ENCODE measurements at places on chromosomes 11 and 22.
A peak's percentile ranks its signal among the peaks of the same experiment; 100 is the strongest.

DNA sequence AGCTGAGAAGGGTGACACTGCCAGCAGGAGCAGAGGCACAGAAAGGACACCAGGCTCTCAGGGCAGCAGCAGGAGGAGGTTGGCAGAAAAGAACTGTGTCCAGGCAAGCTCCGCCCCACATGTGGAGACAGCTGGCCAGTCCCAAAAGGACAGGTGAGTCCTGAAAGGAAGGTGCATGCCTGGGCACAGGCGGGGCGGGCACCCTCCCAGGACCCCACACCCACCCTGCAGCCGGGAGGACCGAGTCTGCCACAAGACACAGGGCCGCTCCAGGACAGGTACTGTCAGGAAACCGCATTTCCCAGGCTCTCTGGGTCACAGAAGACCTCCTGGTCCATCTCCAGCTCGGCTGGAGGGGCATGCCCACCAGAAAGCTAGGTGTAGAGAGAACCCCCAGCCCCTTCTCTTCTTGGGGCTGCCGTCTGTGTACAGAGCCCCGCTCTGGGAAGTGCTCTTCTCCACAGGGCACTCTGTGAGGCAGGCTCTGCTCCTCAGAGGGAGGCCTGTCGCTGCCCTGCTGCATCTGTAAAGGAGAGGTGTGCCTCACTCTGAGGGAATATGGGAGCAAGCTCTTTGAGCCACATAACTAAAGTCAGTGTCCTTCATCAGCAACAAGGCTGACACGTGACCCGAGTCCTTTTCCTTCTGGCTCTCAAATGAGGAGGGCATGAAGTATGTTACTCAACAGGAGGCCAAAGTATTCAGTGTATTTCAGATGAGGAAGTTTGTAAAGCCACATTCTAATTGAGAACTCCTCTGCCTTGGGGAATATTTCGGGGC is 50.5 kb downstream of the CLTCL1 start:
- DNase-seq: no peak

- DNase-seq: no peak
Observed at GRCh38 chr22:42243802-42244060, 26.7 kb downstream of the TCF20 start.

DNA sequence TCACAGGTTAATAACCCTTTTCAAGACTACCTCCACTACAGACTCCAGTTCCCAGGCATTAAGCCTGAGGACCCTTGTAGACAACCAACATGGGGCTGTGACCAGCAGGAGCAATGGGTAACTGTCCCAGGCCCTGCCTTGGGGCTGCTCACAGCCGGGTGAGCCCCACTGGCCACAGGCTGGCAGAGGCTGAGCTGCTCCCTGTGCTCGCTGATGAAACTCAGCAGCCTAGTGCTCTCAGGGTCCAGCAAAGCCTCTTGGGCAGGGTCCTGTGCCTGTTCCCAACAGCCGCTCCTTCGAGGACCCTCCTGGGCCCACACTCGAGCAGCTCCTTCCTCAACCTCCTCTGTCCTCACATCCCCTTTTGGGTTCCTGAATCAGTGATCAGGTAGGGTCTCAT is 99.8 kb downstream of the VPREB1 start:
- DNase-seq: no peak

GRCh38 chr11:34002420-34002819 is 49.1 kb upstream of the CAPRIN1 start:
- no peak for DNase-seq

- DNase-seq: no peak
Observed at GRCh38 chr11:133618544-133618943, 86.2 kb upstream of the OPCML start.

DNA sequence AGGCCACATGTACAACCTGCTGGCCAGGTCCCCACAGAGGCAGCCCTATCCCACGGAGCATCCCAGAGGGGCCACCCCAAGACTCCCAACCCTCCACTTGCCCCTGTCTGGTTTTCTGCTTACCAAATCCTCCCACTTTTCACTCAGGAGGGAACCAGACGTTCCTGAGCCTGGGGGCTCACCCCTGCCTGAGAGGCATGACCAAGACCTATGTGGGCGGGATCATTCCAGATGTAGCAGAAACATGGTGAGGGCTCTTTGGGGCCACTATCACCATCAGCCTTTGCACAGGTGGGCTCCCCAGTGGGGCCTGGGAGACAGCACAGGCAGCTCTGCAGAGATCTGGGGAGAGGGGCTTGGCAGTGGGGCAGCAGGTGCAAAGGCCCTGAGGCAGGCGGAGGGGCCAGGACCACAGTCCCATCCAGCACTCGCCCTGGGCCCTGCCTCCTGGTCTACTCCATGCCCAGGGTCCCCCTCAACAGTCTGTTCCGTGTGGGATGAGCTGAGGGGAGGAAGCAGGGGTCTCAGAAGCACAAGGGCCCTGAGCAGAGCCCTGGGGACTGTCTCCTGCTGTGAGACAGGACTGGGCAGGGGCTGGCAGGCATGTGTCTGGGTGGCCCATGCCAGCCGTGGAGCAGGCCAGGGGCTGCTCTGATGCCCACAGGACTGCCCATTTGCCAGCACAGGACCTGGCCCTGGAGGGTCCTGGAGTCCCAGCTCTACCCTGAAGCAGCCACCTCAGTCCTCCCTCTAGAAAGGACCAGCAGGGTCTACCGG is 9.4 kb downstream of the PIM3 start:
- no peak for DNase-seq

DNA sequence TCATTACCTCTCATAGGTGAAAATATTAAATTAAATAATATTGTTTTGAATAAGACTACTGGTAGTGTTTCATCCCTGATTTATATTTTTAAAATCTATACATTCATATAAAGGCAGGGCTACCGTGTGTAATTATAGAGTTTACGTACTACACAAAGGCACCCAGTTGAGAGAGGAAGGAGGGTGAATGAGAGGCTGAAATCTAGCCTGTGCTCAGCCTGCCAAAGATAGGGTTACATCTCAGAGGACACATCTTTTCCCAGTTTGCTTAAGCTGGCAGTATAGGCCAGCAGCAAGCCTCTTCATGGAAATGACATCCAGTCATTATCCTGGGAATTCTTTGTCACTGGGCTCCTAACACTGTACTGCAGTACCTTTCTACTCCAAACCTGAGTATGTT is 7.5 kb upstream of the B3GNT6 start:
- DNase-seq: no peak

DNA sequence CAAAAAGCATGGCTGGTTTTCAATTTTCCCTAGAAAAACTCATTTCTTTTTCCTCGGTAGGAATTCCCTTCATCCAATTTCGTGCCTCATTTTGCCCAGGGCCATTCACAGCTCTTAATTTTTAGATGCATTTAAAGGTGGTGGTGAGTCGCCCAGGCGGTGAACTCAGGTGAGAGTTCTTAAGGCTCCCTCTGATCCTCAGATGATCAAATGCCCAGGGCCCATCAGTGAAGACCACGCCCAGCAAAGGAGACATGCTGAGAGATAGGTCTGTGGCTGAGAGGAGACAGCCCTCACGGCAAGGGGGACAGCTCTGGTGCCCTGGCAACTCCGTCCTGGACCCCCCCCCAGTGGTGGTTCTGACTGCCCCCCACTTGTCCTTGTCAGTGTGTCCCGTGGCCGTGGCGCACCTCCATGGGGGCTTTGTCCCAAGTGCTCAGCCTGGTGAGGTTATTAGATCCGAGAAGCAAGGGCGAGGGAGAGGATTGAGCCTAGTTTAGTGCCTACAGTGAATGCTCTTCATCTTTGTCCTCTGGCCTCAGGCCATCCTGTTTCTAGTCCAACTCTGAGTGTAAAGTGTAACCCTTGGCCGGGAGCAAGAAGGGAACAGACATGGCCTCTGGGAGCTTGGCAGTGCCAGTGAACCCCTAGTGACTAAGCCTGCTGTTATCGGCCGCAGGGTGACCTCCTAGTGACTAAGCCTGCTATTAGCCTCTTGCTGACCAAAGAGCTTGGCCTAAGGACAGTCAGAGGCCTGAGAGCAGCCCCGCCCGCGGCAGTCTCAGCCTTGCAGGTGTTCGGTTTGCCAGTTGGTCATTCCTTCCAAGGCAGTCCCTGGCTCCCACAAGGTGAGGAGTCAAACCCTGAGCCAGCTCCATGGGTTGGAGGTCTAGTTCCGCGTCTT is 83.5 kb downstream of the CTTN start:
- no peak for DNase-seq

DNA sequence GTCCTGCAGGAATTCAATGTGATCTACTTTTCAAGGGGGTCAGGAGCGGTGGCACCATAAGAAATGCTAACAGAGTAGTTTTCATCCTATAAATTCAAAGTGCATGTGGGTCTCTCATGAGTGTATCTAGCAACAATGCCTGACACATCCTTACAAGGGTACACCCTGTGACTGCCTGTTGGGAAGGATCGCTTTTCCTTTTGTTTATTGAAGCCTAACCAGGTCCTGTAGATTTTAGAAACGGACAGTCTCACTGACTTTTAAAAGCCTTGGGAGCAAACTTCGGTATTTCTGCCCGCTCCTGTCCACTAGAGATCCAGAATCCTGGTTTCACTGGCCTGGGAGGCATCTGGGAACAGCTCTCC is 102.4 kb downstream of the MICAL2 start:
- DNase-seq: no peak

GRCh38 chr22:39530116-39530515 is 2.4 kb downstream of the RPS19BP1 start:
- no peak for DNase-seq

GRCh38 chr22:50517495-50518260 is 7.7 kb downstream of the SCO2 start:
- no peak for DNase-seq

DNA sequence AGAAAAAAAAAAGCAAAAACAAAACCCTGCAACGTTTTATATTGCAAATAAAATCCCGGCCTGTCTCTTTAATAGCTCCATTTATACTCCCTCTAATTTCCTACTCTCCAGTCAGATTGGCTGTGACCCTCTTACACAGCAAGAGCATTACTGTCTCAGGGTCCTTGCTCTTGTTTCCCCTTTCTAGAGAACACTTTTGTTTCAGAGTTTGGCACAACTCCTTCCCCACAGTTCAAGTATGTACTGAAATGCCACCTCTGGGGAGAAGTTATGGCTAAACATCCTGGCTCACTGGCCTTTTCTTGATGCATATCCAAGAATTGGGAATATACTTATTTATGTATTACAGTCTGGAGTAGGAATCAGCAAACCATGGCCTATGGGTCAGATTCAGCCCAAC is 2.6 kb downstream of the CASP12 start:
- no peak for DNase-seq

DNA sequence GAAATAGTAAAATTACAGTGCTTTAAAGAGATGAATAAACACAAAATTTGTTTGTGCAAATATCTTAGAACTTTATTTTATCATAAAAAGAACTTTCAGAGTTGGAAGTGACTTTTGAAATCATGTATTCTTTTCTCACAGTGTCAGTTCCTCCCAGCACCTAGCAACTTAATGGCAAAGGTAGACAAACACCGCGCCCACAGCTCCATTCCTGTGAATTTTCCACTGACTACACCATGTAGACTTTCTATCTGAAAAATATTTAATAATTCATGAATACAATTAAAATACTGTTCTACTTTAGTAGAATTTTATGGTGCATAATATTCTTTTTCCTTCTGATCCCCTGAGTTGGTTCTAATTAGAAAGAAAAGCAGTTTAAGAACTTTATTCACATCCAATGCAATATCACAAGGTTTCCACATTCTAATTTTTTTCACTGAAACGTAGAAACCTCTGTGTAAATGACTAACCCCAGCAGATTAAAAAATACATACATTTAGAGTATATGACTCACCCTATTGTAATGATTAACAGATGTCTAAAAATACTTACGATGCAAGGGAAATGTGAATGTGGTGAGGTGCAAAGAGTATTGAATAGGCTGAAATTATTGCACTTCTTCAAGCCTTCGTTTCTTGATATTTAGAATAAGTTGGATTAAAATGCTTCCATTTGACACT is 218.2 kb upstream of the CCDC179 start:
- no peak for DNase-seq

DNA sequence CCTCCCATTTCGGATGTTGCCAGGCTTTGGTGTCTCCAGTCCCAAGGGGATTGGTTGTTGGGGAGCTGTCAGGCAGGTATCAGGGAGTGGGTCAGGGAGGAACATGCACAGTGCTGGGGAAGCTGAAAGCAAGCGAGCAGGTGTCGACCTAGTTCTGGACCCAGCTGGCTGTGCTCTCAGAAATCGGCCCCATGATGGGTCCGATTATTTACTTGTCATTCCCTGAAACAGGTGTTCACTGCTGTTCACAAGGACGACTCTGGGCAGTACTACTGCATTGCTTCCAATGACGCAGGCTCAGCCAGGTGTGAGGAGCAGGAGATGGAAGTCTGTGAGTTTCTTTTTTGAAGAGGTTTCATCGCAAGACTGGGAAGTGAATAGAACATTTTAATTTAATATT is 76.8 kb downstream of the JAM3 start:
- no peak for DNase-seq

DNA sequence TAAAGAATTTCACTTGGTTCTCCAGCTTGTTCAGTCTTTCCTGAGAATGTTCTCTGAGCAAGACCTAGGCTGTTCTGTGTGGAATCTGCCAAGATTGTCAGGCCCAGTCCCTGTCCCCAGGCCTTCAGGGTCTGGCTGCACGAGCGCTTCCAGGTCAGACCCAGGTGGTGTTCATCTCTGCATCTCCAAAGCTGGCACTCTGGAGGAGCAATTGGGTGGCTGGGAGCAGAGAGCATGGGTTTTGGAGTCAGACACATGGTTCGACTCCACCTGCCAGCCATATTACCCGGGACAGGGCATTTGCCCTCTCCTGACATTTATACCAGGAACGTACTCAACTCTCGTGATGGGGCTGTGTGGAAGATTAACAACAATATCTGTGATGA is 8.8 kb downstream of the CD5 start:
- DNase-seq: no peak

- DNase-seq: no peak
Observed at GRCh38 chr11:36540998-36541397, 26.8 kb upstream of the RAG1 start.

GRCh38 chr11:7964261-7964660 is 986 bp downstream of the NLRP10 start:
- no peak for DNase-seq

GRCh38 chr11:16883174-16883573 is 131.0 kb downstream of the PLEKHA7 start:
- no peak for DNase-seq

DNA sequence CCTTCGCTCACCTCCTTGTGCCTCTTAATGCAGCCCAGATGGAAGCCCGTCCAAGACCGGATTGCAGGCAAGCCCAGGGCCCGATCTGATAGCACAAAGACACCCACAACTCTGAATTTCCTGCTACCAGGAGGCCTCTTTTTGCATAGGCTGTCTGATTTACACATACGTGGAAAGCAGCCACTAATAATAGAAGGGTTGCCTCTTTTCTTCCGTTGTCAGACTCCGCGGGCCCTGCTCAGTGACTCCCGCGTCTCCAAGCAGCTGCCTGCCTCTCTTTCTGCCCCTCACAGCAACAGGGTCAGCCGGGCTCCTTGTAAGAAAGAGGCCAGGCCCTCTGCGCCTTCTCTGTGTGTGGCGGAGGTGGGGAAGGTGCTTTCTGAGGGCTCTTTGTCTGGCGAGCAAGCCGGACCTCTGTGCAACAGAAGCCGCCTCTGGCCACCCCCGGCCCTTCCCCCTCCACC is 26.7 kb downstream of the FLI1 start:
- DNase-seq: peak; percentile 36

- no peak for DNase-seq
Observed at GRCh38 chr11:30788849-30789248, 202.7 kb upstream of the MPPED2 start.

- DNase-seq: no peak
Observed at GRCh38 chr22:31806751-31807150, 52.9 kb downstream of the DEPDC5 start.

All from activated CD4-positive, alpha-beta T cell treated with anti-CD3 and anti-CD28 coated beads for 4 hours (primary cell).